ENCODE measurements at places on chromosomes 16 and 17. TPM values are rescaled to one million over a fixed set of nuclear protein-coding genes. Genes with fewer than 3 reads are reported as not detected.
A peak's percentile ranks its signal among the peaks of the same experiment; 100 is the strongest.

GRCh38 chr16:73997971-73998370 lies 298.6 kb upstream of the PSMD7 start:
- no peak for DNase-seq

Gene TEKT3
- total RNA-seq, result not detected

Gene ESRP2
- 104 TPM for total RNA-seq

DNA sequence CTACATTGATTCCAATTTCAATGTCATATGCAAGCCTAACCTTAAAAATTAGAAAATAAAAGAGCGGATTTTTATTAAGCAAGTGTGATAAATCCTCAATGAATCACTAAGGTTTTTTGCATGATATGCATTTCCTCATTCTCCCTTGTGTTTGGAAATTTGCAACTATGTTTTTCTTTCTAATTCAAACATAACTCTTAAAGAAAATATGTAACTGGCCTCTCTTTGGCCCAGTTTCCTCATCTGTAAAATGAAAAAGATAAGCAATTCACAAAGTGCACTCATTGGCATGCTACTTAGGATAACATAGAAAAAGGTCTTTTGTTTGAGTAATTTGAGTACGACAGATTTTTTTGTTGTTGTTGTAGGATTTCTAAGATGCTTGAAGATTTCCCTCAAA lies 295.5 kb downstream of the CDH11 start:
- DNase-seq, result no peak

GRCh38 chr16:14003074-14003570 lies 68.0 kb upstream of the MRTFB start:
- peak; percentile 43 for DNase-seq

DNA sequence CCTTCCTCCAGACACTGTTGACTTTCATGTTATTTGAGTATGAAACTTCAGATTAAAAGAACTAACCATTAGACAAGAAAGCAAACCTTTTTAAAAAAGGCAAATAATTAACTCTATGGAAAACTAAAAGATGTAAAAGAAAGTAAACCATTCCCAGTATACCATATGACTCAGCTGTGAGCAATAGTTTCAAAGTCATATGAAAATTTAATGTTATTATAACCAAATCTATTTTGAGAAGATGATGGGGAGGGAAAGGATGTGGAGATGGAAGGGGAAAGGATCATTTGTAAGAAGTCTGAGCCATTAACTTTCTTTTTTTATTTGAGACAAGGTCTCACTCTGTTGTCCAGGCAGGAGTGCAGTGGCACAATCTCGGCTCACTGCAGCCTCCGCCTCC lies 131.8 kb downstream of the IRX5 start:
- DNase-seq, result no peak

- DNase-seq, result peak; percentile 94
These were observed 27.2 kb downstream of the ABCC3 start for GRCh38 chr17:50661795-50662391.

GRCh38 chr16:30368792-30369090 lies 1.6 kb downstream of the TBC1D10B start:
- DNase-seq, result peak; percentile 21

- DNase-seq, result no peak
These were observed 3.2 kb downstream of the PAM16 start for GRCh38 chr16:4347765-4348509.

Gene TEX14
- 0.03 TPM for total RNA-seq

Measured in HT-29 (cell line).